ENCODE measurements at places on chromosomes 6 and 20.

- no peak for DNase-seq
Measured at GRCh38 chr6:35089216-35089934, 51.8 kb downstream of the TCP11 start.

DNA sequence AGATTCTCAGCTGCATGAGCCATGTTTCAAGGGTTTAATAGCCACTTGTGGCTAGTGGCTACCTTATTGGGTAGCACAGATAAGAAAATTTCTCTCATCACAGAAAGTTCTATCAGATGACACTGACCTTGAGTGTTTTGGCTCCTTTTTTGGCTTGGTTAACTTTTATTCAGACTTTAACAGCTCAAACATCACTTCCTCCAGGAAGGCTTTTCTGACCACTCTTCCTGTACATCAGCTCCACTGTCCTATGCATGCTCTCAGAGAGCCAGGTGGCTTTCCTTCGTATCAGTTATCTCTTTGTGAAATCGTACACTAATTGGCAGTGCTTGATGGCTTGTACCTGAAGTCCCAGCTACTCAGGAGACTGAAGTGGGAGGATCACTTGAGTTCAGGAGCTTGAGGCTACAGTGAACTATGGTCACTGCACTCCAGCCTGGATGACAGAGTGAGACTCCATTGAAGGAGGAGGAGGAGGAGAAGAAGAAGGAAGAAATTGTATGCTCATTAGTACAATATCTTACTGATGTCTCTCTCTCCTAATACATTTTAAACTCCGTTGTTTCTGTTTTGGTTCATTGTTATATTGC is 10.7 kb downstream of the MAFB start:
- no peak for DNase-seq

DNA sequence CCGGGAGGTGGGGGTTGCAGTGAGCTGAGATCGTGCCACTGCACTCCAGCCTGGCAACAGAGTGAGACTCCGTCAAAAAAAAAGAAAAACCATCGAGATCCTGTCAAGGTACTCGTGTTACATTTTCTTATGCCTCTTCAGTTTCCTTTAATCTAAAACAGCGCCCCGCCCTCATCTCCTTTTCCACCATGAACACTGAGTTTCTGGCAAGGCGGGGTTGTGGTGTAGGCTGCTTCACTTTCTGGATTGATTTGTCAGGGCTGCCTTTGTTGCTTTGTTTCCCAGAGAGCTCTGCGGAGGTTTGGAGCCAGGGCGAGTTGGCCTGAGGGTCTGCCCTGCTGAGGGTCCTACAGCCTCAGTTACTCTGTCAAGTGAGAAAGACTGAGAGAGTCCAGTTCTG is 8.9 kb downstream of the ITPR3 start:
- DNase-seq: no peak

DNA sequence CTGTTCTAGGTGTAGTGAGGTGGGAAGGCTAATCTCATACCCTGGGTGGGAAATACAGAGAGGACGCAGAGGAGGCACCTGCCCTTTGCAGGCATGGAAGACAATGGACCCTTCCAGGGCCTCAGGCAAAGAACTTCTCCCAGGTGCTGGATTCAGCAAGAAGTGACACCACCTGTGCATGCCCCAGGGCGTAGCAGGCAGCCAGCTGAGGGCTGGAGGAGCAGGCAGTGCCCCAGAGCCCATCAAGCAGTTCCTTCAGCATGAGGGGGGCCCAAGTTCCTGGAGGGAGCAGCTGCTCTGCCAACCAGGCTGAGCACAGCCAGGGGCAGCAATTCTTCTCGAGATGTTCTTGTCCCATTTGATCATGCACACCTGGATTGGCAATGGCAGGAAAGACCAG is 170.3 kb upstream of the PDE10A start:
- DNase-seq: no peak

GRCh38 chr20:49915118-49915379 is 280 bp downstream of the SPATA2 start:
- no peak for DNase-seq

DNA sequence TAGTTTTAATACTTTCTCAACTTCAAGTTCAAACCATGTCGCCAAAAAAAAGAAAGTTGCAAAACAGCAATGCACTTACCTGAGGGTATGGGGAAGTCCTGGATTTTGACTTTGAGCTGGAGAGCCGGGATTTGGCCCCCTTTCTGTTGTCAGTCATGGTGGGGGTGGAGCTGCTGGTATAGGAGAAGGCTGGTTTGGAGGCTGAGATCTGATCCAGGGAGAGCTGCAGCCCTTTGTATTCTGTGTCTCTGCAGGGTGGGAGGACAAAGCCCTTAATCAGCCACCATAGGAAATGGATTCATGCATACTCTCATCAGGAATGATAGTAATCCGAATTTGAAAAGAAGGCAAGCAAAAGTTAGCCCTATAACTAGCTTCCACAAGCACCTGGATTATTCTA is 44.0 kb downstream of the SIM1 start:
- no peak for DNase-seq

- DNase-seq: no peak
Measured at GRCh38 chr6:2913621-2914317, 10.7 kb upstream of the SERPINB9 start.

- DNase-seq: no peak
Measured at GRCh38 chr6:34227761-34228421, 8.8 kb upstream of the HMGA1 start.

DNA sequence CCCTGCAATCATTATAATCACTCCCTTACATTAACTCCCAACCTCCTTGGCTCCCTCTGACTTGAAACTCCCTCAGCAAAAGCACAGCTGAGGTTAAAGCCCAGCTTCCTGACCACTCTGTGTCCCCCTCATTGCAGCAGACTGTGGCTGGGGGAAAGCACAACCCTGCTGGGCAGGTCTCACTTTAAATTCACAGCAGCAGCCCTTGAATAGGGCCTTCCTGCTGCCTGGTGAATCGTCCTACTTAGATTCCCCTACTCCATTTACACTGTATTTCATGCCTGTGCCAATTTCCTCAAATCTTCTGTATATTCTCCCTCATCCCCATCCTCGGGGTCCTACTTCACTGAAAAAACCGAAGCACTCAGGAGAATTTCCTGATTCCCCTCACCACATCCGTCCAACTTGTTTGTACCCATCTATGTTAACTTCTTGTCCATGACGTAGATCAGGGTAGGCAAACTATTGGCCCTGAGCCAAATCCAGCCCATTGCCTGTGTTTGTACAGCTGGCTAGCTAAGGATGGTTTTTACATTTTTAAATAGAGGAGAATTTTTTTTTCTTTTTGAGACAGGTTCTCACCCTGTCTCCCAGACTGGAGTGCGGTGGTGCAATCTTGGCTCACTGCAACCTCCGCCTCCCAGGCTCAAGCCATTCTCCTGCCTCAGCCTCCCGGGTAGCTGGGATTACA is 31.5 kb upstream of the GCM1 start:
- DNase-seq: no peak

GRCh38 chr20:37328149-37328945 is 17.6 kb upstream of the SRC start:
- no peak for DNase-seq

DNA sequence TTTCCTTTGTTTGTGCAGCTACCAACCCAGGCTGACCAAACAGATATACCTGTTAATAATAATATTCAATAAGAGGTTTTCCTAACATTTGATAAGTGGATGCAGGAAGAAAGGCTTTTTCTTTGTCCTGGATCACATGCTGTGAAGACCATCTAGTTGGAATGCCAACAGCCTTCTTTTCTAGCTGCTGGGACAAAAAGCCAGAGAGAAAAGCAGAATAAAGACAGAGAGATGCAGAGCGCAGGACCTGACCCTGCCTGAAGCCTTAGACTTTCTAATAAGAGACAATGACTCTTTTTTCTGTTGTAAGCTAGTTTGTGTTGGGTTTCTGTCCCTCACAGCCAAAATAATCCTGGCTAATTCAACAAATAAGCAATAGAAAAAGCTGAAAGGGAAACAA is 308.2 kb downstream of the PHF3 start:
- DNase-seq: no peak

DNA sequence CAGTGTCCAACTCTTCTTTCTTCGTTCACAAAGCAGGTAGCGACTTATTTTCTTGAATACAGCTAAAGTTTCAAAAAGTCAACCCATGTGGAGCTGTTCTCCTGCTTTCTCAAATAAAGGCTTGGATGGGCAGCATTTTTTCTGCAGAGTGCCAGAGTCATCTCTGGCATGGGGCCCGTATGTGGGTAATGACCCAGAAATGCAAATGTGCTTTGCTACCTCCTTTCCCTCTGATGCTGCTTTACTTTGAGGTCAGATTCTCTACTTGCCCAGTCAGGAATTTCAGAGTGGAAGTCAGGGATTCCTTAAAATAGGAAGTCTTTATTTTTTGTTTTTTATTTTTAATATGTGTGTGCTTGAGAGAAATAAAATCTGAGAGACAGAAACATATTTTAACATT is 4.9 kb downstream of the NKAIN2 start:
- no peak for DNase-seq
